ENCODE measurements at places on chromosomes 16 and 17.

- no peak for DNase-seq
These were observed 4.0 kb downstream of the TAC4 start for GRCh38 chr17:49843774-49844350.

DNA sequence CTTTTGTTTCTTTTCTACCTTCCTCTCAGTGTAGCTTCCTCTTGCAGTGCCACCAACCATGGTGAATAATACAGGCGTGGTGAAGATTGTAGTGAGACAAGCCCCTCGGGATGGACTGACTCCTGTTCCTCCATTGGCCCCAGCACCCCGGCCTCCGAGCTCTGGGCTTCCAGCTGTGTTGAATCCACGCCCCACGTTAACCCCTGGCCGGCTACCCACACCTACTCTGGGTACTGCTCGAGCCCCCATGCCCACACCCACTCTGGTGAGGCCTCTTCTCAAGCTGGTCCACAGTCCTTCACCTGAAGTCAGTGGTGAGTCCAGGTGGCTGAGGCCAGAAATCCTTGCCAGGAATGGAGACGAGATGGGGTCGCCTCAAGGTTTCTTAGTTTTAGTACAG lies 23.9 kb downstream of the SRCAP start:
- no peak for DNase-seq

GRCh38 chr16:28241924-28242323 lies 30.2 kb upstream of the XPO6 start:
- DNase-seq, result no peak

GRCh38 chr17:66684731-66685130 lies 150.2 kb upstream of the CACNG5 start:
- no peak for DNase-seq

GRCh38 chr16:68772030-68772681 lies 35.1 kb downstream of the CDH1 start:
- no peak for DNase-seq

- DNase-seq, result no peak
These were observed 33.8 kb downstream of the CTU2 start for GRCh38 chr16:88739977-88740726.

DNA sequence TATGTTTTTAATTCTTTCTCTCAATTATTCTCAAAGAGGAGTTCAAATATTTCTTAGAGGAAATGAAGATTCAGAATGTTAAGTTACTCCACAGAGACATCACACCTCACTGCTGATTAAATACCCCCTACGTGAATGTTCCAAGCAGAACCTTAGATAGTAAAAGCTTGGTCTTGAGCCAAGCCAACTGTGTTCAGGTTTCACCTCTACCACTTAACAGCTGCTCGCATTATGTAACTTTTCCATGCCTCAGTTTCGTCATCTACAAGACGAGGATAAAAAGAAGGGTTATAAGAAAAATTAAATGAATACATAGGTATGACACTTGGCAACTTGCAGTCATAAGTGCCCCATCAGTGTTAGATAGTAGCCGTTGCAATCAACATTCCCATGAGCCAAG lies 356.2 kb downstream of the RBFOX1 start:
- no peak for DNase-seq

DNA sequence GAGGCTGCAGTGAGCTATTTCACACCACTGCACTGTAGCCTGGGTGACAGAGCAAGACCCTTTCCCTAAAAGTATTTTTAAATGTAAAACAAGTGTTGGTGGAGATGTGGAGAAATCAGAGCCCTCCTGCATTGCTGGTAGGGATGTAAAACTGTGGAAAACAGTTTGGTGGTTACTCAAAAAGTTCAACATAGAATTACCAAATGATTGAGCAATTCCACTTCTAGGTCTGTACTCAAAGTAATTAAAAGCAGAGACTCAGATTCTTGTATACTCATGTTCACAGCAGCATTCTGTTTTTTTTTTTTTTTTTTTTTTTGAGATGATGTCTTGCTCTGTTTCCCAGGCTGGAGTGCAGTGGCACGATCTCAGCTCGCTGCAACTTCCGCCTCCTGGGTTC lies 141.8 kb downstream of the PITPNC1 start:
- no peak for DNase-seq

GRCh38 chr17:1299552-1300370 lies 20.3 kb downstream of the TRARG1 start:
- DNase-seq, result no peak

DNA sequence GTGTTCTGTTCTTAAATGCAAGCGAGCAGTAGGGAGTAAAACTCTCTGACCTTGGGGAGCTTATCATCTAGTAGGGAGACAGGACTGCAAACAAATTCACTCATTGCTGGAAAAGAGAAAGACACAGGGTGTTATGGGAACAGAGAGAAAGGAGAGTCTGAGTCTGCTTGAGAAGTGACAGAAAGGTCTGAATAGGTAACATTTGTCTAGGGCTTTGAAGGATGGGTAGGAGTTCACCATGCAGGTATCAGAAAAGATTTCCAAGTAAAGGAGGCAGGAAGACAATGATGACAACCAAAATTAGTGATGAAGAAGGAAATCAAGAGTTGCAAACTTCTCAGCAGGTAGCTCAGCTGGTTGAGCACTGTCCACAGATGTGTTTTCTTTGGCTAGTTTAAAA lies 93.6 kb upstream of the GPR139 start:
- DNase-seq, result no peak

DNA sequence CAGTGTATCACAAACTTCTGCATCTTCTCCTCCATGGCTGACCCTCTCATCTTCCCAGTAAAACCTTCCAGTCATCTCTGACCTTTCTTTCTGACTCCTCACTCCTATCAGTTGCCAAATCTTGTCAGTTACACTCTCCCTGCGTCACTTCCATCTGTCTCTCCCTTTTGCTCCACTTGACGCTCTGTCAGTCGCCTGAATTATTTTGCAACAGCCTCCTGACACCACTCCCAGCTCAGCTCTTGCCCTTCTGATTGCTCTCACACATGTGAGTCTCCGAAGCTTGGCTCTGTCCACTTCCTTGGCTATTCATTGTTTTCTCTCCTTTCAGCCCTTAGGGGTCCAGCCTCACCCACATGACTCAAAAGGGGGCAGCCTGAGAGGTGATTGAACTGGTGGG lies 27.7 kb downstream of the DHRS7C start:
- no peak for DNase-seq

GRCh38 chr17:44541884-44542581 lies 15.3 kb upstream of the FZD2 start:
- no peak for DNase-seq

DNA sequence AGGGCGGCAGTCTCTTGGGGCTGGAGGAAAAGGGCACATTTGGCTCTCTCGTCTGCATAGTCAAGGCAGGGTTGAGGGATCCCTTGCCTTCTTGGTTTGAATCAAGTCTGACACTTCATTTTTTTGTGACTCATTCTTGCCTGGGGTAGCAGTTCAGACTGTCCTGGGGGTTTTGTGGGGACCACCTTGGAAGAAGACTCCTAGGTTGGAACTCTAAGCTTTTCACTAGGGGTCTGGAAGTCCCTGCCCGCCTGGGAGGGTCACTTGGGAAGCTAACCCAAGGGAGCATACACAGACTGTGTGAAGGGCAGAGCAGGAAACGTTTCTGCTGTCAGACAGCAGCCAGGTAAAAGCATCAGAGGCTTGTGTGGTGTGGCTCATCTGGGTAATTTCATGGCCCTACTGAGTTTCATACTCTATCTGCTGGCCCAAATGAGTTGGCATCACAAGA lies 11.3 kb downstream of the YPEL2 start:
- no peak for DNase-seq

- DNase-seq, result no peak
These were observed 968 bp downstream of the AGRP start for GRCh38 chr16:67482233-67482924.

- DNase-seq, result no peak
These were observed 94.8 kb upstream of the CBX4 start for GRCh38 chr17:79933863-79934652.

GRCh38 chr16:60741810-60742209 lies 1294.4 kb downstream of the CDH8 start:
- no peak for DNase-seq

Data from esophagus muscularis mucosa (tissue), 4 donors.